ENCODE measurements at places on chromosomes 13 and 19.
A peak's percentile ranks its signal among the peaks of the same experiment; 100 is the strongest.

DNA sequence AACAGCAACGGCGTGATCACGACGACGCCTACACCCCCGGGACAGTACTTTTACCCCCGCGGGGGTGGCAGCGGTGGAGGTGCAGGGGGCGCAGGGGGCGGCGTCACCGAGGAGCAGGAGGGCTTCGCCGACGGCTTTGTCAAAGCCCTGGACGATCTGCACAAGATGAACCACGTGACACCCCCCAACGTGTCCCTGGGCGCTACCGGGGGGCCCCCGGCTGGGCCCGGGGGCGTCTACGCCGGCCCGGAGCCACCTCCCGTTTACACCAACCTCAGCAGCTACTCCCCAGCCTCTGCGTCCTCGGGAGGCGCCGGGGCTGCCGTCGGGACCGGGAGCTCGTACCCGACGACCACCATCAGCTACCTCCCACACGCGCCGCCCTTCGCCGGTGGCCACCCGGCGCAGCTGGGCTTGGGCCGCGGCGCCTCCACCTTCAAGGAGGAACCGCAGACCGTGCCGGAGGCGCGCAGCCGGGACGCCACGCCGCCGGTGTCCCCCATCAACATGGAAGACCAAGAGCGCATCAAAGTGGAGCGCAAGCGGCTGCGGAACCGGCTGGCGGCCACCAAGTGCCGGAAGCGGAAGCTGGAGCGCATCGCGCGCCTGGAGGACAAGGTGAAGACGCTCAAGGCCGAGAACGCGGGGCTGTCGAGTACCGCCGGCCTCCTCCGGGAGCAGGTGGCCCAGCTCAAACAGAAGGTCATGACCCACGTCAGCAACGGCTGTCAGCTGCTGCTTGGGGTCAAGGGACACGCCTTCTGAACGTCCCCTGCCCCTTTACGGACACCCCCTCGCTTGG lies 966 bp downstream of the JUNB start:
- DNase-seq: peak; percentile 55
- no peaks in the 10 kb centered on the region for H3K27me3 ChIP-seq
- H3K36me3 ChIP-seq: no peaks in the 10 kb centered on the region
- H3K27ac ChIP-seq: peak overlapping the region; percentile 85
- peaks cover 38% of the 10 kb centered on the region for H3K4me1 ChIP-seq
- H3K4me3 ChIP-seq: peak overlapping the region; percentile 99

GRCh38 chr13:60627071-60627686 lies 230.2 kb downstream of the TDRD3 start:
- H3K27me3 ChIP-seq: no peaks in the 10 kb centered on the region
- H3K36me3 ChIP-seq: no peaks in the 10 kb centered on the region
- no peak overlapping the region for H3K27ac ChIP-seq
- peak; percentile 12 for DNase-seq
- H3K4me3 ChIP-seq: no peak overlapping the region
- H3K4me1 ChIP-seq: no peaks in the 10 kb centered on the region

- H3K27ac ChIP-seq: no peak overlapping the region
- no peaks in the 10 kb centered on the region for H3K36me3 ChIP-seq
- H3K27me3 ChIP-seq: peaks cover 15% of the 10 kb centered on the region
Measured at GRCh38 chr13:94722609-94723345, 10.4 kb upstream of the SOX21 start.

DNA sequence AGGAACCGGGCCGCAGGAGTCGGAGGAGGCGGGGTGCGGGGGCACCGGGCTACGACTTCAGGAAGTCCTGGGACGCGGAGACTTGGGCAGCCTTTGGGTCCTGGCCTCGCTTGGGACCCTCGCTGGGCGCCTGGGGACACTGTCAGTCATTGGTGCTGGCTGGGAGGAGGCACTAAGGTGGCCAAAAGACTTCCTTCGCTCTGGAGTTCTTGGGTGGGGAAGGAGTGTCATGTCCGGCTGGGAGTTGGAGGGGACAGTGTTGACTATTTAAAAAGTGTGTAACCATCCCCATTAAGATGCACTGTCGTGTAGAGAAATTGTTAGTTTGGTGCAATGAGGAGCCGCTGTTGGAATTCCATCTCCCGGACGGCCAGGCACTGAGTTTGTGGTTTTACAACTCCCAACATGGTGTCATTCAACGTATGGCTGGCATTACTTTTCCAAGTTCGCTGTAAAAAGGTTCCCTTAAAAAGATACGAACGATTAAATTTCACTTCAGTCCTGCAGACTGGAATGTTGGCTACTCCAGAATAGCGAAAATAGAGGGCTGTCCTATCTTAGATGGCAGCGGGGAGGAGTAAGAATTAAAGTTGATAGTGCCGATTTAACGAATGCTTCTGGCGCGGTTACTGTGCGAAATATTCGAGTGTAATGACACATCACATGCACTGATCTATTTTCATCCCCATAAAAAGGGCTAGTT lies 776 bp downstream of the DNAJC3 start:
- peaks cover 2% of the 10 kb centered on the region for H3K4me1 ChIP-seq
- DNase-seq: peak; percentile 52
- peak overlapping the region; percentile 95 for H3K4me3 ChIP-seq
- no peaks in the 10 kb centered on the region for H3K36me3 ChIP-seq
- H3K27me3 ChIP-seq: no peaks in the 10 kb centered on the region

DNA sequence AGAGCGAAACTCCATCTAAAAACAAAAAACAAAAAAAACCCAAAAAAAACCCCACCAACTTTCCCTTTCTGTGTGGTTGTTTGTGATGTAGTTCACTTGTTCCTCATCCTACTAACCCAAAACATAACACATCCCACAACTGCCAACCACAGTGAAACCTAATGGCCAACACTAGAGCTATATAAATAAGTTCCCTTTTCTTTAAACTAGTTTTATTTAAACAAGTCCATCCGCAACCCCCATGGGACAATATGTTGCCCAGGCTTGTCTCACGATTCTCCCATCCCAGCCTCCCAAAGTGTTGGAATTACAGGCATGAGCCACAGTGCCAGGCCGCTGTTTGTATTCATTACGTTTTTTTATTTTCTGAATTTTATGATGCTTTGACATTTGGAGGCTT lies 71.2 kb upstream of the ADGRE5 start:
- H3K27me3 ChIP-seq: peaks cover 36% of the 10 kb centered on the region
- no peak for DNase-seq
- H3K4me3 ChIP-seq: no peak overlapping the region
- H3K4me1 ChIP-seq: no peaks in the 10 kb centered on the region
- H3K36me3 ChIP-seq: no peaks in the 10 kb centered on the region

DNA sequence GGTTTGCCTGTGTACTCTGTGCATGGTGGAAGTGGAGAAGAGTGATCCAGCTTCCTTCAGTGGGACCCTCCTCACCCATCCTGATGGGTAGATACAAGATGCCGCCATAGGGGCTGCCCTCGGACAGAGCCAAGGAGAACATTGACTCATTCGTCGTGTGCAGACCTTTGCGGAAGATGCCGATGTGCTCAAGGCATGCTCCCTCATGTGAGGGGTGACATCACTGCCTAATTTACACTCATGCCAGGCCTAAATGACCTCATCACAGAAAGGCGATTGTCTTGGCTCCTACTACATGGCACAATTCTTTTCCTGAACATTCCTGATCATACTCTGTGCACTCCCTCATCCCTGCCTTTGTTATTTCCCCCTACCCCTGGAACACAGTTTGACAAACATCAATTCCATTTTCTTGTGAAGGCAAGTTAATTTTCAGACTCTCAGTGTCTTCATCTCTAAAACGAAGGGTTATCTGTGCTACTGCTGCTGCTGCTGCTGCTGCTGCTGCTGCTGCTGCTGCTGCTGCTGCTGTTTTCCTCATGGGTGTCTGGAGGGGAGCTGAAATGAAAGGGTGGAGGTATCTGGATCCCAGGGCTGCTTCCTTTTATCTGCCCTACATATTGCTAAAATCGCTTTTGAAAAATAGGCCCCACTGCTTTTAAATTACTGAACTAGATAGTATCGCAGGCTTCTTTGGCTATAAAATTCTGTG lies 146.5 kb upstream of the ARGLU1 start:
- no peaks in the 10 kb centered on the region for H3K36me3 ChIP-seq
- H3K27me3 ChIP-seq: no peaks in the 10 kb centered on the region
- no peak overlapping the region for H3K27ac ChIP-seq
- H3K4me3 ChIP-seq: no peak overlapping the region
- no peak for DNase-seq
- no peaks in the 10 kb centered on the region for H3K4me1 ChIP-seq

GRCh38 chr13:98803111-98803561 lies 50.7 kb upstream of the SLC15A1 start:
- H3K36me3 ChIP-seq: peaks cover 10% of the 10 kb centered on the region
- no peak for DNase-seq
- no peaks in the 10 kb centered on the region for H3K4me1 ChIP-seq
- no peak overlapping the region for H3K4me3 ChIP-seq
- no peaks in the 10 kb centered on the region for H3K27me3 ChIP-seq
- H3K27ac ChIP-seq: no peak overlapping the region

- no peaks in the 10 kb centered on the region for H3K36me3 ChIP-seq
- H3K27me3 ChIP-seq: no peaks in the 10 kb centered on the region
- no peak overlapping the region for H3K4me3 ChIP-seq
- no peak for DNase-seq
- peaks cover 2% of the 10 kb centered on the region for H3K4me1 ChIP-seq
- H3K27ac ChIP-seq: no peak overlapping the region
Measured at GRCh38 chr13:47186471-47186870, 289.6 kb upstream of the HTR2A start.

GRCh38 chr13:79986890-79987289 lies 354.0 kb downstream of the SPRY2 start:
- H3K4me3 ChIP-seq: no peak overlapping the region
- H3K27me3 ChIP-seq: no peaks in the 10 kb centered on the region
- no peak overlapping the region for H3K27ac ChIP-seq
- no peaks in the 10 kb centered on the region for H3K4me1 ChIP-seq

- peaks cover 3% of the 10 kb centered on the region for H3K4me1 ChIP-seq
- no peaks in the 10 kb centered on the region for H3K27me3 ChIP-seq
- no peak overlapping the region for H3K4me3 ChIP-seq
- no peak for DNase-seq
Measured at GRCh38 chr19:32350471-32350865, 5.1 kb downstream of the ZNF507 start.

DNA sequence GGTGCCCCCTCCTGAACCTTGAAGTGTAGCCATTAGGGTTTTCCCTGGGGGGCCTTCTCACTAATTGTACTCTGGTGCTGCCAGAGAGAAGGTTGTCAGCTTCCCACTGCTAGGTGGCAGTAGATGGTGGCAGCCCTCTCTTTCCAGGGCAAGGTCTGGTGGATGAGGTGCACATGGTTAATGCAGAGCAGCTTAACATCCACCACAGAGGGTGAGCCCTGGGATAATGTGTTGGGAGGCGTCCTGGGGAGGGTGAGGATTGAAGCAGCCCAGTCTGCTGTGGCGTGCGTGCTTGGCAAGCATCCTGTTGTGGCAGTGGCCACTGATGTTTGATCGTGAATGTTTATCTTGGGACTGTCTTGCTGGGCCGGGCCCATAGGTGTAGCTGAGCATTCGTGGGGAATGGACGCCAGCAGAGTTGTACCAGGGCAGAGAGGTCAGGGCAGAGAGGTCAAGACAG lies 5.8 kb downstream of the EGLN2 start:
- no peak overlapping the region for H3K4me3 ChIP-seq
- H3K36me3 ChIP-seq: peaks cover 81% of the 10 kb centered on the region
- H3K27ac ChIP-seq: no peak overlapping the region
- H3K4me1 ChIP-seq: peaks cover 59% of the 10 kb centered on the region
- no peak for DNase-seq

- H3K36me3 ChIP-seq: no peaks in the 10 kb centered on the region
- H3K4me3 ChIP-seq: no peak overlapping the region
- no peak for DNase-seq
- peaks cover 20% of the 10 kb centered on the region for H3K4me1 ChIP-seq
- no peak overlapping the region for H3K27ac ChIP-seq
Measured at GRCh38 chr19:7640803-7641202, 3.9 kb downstream of the STXBP2 start.

- peaks cover 20% of the 10 kb centered on the region for H3K4me1 ChIP-seq
- no peak overlapping the region for H3K4me3 ChIP-seq
- H3K27me3 ChIP-seq: no peaks in the 10 kb centered on the region
- DNase-seq: no peak
Measured at GRCh38 chr13:110627351-110627750, 12.0 kb downstream of the NAXD start.

DNA sequence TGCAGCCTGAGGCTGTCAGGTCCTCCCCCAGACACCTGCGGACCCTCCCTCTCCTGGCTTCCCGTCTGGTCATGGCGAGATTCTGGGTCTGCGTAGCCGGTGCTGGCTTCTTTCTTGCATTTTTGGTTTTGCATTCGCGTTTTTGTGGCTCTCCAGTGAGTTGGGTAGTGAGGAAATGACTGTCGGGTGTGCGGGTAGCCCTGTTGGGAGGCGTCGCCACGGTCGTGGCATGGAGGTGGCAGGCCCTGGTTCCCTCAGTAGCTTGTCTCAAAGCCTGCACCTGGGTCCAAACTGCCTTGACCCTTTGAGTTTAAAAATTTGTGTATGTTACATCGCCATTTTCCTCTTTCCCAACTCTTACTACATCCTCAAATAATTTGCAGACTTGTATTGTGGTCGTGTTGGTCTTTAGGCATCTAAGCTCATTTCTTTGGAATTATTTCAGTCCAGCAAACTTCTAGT lies 344 bp downstream of the NHLRC3 start:
- H3K27ac ChIP-seq: no peak overlapping the region
- H3K4me3 ChIP-seq: peak overlapping the region; percentile 74
- peaks cover 2% of the 10 kb centered on the region for H3K4me1 ChIP-seq
- peak; percentile 47 for DNase-seq

DNA sequence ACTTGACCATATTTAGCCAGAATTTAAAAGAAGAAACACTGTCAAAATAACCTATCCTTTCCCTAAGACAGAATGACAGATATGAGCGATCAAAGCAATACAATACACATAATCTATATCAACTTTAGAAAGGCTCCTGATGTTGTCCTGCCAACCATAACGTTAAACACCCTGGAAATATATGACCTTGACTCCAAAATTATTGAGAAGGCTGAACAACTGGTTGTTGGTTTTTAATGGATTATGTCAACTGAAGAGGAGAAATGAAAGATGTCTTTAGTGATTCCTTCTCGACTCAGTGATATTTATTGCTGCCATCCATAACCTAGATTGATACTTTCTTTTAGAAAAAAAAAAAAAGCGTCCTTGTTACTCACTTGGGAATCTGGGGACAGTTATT lies 957.2 kb downstream of the SLITRK1 start:
- DNase-seq: no peak
- no peaks in the 10 kb centered on the region for H3K27me3 ChIP-seq
- no peak overlapping the region for H3K4me3 ChIP-seq
- no peaks in the 10 kb centered on the region for H3K36me3 ChIP-seq
- H3K27ac ChIP-seq: no peak overlapping the region
- no peaks in the 10 kb centered on the region for H3K4me1 ChIP-seq
